ENCODE measurements at places on chromosomes 2 and 18.

DNA sequence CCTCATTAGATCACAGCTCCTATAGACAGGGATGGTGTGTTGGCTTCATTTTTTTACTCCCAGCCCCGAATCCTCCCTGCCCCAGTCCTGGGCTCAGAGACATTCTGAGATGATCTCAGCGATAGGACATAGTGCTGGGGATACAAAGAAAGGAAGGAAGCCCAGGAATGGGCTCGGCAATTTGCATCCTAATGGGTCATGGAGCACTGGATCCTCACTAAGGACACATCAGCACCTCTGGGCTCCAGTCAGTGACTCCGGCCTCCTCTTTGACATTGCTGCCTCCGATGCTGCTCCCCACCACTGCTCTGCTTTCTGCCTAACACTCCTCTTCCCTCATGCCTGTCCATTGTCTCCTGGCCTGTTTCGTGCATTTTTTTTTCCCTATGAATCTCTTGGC, 489.1 kb downstream of the STK39 start:
- DNase-seq = no peak

GRCh38 chr2:108267101-108267500, 21.6 kb upstream of the SULT1C2 start:
- DNase-seq = no peak

GRCh38 chr2:96110621-96111256, 5.6 kb downstream of the ADRA2B start:
- DNase-seq = no peak

GRCh38 chr2:15363142-15363541, 198.0 kb downstream of the NBAS start:
- no peak for DNase-seq

GRCh38 chr18:62610351-62610700, 87.5 kb downstream of the ZCCHC2 start:
- no peak for DNase-seq

- no peak for DNase-seq
Measured at GRCh38 chr2:236215761-236216333, 47.7 kb upstream of the GBX2 start.

- DNase-seq = peak; percentile 40
Measured at GRCh38 chr2:25606892-25607291, 66.5 kb downstream of the DTNB start.

DNA sequence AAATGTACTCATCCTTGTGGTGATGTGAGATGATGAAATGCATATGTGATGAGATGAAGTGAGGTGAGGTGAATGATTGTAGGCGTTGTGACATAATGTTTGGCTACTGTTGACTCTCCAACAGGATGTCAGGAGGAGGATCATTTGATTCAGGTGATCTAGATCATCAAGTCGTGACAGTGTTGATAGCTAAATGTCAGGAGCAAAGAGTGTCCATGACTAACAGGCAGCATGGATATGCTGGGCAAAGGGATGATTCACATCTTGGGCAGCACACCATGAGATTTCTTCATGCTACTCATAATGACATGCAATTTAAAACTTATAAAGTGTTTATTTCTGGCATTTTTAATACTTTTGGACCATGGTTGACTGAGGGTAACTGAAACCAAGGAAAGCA, 40.2 kb upstream of the UBXN4 start:
- no peak for DNase-seq

DNA sequence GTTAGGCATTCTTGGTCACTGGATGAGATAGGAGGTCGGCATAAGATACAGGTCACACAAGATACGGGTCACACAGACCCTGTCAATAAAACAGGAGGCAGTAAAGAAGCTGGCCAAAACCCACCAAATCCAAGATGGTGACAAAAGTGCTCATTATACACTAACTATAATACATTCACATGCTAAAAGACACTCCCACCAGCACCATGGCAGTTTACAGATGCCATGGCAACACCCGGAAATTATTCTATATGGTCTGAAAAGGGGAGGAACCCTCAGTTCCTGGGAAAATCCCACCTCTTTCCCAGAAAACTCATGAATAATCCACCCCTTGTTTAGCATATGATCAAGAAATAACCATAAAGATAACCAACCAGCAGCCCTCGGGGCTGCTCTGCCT, 56.0 kb upstream of the PTPRM start:
- DNase-seq = no peak

- DNase-seq = no peak
Measured at GRCh38 chr2:29459445-29460179, 344.4 kb downstream of the CLIP4 start.

- DNase-seq = no peak
Measured at GRCh38 chr2:192254444-192254843, 59.7 kb upstream of the TMEFF2 start.

- no peak for DNase-seq
Measured at GRCh38 chr2:28670856-28671255, 80.8 kb upstream of the PPP1CB start.

DNA sequence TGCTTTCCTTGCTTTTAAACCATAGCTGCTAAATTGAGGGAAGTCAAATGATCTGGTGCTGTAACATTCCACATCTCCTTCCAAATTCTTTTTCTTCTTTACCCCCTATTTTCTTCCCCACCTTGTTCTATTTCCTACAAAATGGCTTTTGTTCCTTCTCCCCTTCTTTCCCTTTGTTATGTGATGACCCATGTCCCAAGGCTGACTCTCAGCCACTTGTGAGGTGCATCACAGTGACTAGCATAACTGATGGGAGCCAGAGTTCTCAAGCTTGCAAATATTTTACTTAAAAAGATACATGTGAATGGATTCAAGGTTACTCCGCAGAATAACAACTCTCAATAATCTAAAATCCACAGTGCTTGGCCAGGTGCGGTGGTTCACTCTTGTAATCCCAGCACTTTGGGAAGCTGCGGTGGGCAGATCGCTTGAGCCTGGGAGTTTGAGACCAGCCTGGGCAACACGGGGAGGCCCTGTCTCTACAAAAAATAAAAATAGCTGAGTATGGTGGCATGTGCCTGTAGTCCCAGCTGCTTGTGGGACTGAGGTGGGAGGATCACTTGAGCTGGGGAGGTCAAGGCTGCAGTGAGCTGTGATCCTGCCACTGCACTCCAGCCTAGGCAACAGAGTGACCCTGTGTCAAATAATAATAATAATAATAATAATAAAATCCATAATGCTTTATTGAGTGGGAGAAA, 100.1 kb upstream of the CERS6 start:
- DNase-seq = no peak

DNA sequence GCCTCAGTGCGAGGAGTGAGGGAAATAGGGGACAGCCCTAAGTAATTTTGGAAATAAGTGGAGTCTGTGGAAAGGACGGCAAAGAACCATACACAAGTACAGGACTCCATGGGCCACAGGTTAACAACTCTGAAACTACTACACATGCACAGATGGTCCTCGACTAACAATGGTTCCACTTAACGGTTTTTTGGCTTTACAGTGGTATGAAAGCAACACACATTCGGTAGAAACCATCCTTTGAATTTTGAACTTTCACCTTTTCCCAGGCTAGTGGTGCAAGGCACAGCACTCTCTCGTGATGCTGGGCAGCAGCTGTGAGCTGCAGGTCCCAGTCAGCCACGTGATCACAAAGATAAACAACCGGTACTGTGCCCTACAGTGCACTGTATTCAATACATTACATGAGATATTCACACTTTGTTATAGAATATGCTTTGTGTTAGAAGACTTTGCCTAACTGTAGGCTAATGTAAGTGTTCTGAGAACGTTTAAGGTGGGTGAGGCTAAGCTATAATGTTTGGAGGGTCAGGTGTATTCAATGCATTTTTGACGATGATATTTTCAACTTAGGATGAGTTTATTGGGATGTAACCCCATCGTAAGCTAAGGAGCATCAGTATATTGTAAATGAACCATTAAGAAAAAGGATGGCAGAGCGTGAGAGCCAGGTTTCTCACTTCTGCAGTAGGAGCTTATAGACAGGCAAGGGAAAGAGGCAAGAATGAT, 44.6 kb downstream of the TBC1D8 start:
- DNase-seq = no peak

GRCh38 chr2:53437371-53437770, 330.2 kb upstream of the CHAC2 start:
- no peak for DNase-seq

DNA sequence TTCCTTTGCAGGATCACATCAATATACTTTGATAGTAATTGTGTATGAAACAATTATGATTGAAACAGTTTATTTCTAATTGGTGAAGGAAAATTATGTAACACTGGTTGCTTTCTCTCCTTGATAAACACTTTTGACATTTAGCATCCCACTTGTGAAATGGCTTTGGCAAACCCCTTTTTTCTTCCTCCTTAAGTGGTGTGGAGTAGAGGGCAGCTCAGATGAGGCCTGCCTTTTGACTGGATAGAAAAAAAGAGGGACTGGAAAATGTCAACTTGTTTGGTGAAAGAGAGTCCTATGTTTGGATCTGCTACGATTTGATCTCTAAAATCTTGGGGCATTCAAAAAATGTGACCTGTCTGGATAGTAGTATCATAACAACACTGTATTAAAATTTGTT, 318.3 kb downstream of the MEIS1 start:
- no peak for DNase-seq

DNA sequence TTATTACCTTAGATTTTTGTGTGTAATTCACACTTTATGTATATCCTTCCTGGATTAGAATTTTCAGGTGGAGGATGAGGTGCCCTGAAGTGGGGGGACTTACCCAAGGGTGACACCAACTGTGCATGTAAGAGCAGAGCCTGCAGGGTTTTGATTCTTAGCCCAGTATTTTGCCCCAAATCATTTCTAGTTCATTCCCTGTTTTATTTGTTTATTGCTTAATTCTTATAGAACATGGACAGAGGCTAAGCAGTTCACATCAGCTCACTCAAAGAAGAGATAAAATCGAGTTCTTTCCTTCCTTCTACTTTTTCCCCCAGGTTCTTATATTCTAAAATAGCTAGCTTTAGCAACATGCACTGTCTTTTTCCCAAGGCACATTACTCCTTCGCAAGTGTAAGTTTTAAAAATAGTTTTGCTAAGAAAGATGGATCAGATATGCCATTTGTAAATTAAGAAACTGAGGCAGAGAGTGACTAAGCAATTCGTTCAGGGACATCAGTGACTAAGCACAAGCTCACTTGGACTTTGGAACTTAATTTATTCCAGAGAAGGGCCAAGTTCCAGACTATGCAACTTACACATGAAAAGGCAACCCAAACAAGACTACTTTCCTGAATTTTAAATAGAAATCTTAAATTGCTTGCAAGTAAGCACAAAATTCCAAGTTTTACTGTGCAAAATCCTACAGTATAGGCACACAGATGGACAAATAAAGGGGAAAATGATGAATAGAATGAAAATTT, 427.9 kb upstream of the POU3F3 start:
- no peak for DNase-seq

- DNase-seq = no peak
Measured at GRCh38 chr2:33020883-33021282, 74.1 kb downstream of the LTBP1 start.

GRCh38 chr2:30448866-30449265, 1.8 kb downstream of the LCLAT1 start:
- DNase-seq = no peak

DNA sequence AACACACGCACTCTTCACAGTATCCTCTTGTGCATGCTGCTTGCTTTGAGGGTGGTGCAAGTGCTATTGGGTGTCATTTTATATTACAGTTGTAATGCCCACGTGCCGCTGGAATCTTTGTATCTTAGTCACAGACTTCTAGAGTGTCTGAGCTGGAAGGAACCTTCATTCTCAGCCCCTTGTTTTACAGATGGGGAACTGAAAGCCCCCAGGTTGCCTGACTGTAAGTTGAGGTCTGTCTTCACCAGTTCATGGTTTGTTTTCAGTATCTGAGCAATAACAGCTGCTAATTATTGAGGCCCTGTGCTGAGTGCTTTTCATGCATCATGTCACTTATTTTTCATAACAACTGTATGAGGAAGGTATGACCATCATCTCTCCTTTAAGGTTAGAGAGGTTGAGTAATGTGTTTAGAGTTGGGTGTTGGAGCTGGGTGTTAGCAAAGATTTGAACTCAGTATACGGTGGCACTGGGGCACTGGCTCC, 77.0 kb downstream of the PRKCE start:
- DNase-seq = no peak

- DNase-seq = no peak
Measured at GRCh38 chr2:109212836-109213563, 84.0 kb downstream of the SH3RF3 start.

- no peak for DNase-seq
Measured at GRCh38 chr2:57891086-57891712, 155.4 kb upstream of the VRK2 start.

- DNase-seq = no peak
Measured at GRCh38 chr2:239348563-239349452, 52.0 kb downstream of the HDAC4 start.

DNA sequence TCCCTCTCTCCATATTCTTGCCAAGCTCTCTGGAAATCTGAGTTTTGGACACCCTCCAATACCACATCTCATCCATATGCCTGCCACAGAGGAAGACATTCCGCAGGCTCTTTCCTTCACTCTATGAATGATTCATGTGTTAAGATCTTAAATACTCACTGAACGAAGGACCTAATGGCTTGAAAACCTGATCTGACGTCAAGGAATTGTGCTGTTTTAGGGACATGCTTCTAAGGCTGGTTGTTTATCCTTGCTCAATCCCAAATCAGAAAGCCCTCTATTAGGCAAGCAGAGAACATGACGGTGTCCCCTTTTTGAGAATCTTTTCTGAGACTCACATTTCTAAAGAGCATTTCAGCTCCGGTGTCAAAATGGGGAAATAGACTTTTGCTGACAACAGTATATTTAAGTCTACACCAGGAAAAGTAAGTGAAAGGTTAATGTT, 83.7 kb upstream of the GALNT5 start:
- no peak for DNase-seq

DNA sequence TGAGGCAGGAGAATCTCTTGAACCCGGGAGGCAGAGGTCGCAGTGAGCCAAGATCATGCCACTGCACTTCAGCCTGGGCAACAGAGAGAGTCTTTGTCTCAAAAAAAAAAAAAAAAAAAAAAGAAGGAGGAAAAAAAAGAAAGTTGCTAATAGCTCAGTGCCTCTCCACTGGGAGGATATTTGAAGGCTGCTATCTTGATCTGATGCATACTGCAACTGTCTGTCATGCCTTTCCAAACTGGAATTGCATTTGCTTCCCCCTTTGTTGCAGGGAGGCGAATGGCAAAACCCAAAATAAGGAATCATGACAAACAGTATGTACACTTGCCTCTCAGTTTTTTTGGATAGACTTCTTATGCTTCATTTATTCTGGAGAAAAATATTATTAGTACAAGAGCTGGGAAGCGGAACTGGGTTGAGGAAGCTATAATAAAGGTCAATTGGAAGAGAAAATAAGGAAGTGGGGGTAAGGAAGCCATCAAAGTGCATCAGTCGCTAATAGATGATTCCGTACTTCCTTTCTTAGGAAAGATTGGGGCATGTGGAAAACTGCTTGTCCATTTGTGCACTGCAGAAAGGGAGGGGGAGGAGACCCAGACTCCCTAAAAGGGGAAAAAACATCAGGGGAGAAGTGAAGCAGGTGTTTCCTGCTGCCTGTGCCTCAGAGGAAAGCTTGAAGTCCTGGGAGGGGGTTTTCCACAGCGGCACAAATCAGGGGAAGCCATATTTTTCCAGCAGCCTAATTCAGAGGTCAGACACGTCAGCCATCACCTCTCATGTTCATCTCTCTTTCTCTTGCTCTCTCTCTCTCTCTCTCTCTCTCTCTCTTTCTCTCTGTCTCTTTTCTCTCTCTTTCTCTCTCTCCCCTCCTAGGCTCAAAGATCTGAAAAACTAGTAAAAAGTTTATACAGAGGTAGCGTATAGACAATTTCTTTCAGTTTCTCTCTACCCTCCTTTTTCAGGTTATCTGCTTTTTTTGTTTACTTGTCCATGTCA, 301.4 kb upstream of the TNP1 start:
- no peak for DNase-seq
